ENCODE measurements at places on chromosomes 7 and 10.

- DNase-seq: no peak
Measured at GRCh38 chr10:98107644-98108430, 26.6 kb upstream of the R3HCC1L start.

DNA sequence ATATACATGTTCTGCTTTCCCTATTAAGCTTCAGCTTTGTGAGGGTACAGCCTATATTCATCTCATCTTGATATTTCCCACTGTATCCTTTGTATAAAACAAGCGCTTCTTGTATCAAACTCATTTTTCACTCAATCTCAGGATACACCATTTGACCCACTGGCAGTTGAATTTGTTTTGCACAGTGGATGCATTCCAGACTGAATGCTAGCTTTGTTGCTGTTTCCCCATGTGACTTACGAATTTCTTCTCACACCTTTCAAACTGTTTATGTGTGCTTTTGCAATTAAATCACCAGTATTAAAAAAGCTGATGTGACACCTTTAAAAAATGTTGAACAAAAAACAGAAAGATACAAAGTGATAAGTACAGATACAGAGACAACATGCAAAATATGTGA is 180.9 kb downstream of the ZNF438 start:
- no peak for DNase-seq

GRCh38 chr10:114458955-114459354 is 54.7 kb upstream of the AFAP1L2 start:
- DNase-seq: no peak

DNA sequence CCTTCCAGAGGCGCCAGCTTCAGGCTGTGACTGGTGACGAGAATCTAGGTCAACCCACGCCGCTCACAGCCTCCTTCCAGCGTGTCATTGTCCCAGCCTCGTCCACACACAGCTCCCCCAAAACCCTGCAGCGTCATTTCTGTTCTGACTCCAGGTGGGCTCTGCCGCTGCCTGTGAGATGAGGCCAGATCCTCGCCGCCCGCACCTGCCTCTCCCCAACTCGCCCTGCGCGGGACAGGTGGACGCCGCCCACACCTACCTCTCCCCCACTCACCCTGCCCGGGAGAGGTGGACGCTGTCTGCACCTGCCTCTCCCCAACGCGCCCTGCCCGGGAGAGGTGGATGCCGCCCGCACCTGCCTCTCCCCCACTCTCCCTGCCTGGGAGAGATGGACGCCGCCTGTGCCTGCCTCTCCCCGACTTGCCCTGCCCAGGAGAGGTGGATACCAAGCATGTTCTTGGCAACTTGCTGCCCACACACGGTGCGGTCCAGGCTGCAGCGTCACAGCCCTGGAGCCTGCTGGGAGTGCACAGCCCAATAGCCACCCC is 32.0 kb upstream of the CFAP46 start:
- DNase-seq: no peak

GRCh38 chr7:154960063-154960790 is 42.7 kb downstream of the PAXIP1 start:
- DNase-seq: no peak

- DNase-seq: no peak
Measured at GRCh38 chr7:111756687-111757178, 194.4 kb upstream of the IMMP2L start.

DNA sequence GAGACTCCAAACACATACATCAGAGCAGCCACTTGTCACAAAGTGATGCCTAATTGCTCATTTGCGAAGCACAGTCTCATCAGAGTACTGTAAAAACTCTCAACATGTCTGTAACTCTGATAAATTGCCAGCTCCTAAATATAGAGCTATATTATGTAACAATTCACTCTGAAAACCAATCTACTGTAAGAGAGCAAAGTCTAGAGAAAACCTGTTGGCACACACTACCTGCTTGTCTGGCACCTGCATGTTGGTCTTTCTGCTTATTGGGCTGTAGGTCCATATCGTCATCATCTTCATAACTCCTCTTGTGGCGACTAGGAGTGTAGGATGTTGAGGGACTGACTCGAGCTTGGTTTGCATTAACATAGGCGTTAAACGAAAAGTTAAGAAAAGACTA is 19.8 kb downstream of the MCMBP start:
- DNase-seq: no peak

GRCh38 chr10:47026301-47027107 is 115.3 kb downstream of the PTPN20 start:
- no peak for DNase-seq

DNA sequence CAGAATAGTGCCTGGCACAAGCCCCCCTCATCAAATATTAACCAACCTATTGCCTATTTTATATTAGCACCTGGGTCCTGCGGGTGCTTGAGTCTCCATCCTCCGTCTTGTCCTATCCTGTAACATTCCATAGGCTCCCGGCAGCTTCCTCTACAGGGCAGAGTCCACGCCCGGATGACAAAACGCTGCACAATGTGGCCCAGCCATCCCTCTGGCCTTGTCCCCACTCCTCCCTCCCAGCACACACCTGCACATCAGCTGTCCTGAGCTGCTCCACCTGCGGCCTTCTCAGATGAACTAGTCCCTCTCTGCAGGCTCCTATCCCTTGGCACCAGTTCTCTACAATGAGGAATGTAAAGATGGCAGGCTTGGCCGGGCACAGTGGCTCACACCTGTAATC is 153.5 kb upstream of the PDE1C start:
- DNase-seq: no peak

DNA sequence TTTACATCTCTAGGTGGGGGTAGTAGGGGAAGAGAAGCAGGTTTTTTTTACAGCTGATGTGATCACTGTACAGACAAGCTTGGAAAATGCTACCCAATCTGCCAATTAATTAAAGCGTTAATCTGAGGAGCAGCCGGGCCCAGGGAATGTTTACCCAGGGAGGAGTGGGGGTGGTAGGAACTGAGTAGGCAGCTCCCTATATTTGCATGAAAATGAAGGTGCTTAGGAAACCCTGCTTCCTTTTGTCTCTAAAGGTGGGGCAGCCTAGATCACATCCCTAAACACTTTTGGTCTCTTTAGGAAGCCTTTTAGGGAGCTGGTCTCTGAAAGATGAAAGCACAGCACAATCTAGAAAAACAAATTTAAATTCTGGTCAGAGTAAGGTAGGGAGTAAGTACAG is 53.0 kb upstream of the NFKB2 start:
- no peak for DNase-seq

GRCh38 chr10:69446650-69447151 is 4.6 kb upstream of the TSPAN15 start:
- no peak for DNase-seq

- DNase-seq: no peak
Measured at GRCh38 chr10:35409094-35409582, 72.8 kb downstream of the CCNY start.

- DNase-seq: no peak
Measured at GRCh38 chr7:150663802-150664494, 21.6 kb upstream of the GIMAP2 start.

- no peak for DNase-seq
Measured at GRCh38 chr10:43570971-43571370, 3.4 kb downstream of the ZNF239 start.

DNA sequence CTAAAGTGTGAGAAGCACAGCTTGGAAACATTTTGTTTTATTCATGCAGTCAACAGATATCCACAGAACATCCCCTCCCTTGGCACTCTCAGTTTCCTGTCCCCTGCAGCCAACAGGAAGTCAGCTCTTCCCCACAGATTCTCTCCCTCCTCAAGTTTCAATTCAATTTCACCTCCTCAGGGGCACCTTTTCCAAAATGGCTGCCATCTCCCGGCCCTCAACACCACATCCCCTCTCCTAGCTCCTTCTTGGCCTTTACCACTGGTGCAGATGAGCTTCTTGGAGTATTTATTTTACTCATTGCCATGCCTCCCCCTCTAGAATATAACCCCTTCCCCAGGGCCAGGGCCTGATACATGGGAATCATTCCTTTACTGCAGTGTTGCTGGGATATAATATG is 94.0 kb downstream of the WDR11 start:
- DNase-seq: no peak

DNA sequence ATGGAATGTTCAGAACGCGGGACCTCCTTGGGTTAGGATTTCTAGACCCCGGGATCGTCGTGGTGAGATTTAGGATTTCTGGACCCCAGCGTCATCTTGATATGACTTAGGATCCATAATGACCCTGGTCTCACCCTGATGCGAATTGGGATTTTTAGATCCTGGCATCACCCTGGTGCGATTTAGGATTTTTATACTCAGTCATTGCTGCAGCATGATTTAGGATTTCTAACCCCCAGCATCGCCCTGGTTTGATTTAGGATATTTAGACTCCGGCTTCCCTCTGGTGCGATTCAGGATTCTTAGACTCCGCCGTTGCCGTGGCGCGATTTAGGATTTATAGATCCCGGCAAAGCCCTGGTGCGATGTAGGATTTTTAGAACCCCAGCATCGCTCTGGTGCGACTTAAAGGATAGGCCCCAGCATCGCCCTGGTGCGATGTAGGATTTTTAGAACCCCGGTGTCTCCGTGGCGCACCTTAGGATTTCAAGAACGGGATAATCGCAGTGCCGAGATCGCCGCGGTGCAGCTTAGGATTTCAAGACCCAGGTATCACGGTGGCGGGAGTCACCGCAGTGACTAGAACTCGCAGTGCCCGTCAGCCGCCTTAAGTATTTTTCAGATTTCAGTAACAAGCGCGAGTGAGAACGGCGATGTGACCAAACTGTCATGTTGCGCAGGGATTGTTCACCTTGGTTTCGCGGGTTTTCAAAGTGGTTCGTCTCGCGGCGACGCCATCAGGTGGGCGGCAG is 814 bp downstream of the MEST start:
- DNase-seq: no peak

DNA sequence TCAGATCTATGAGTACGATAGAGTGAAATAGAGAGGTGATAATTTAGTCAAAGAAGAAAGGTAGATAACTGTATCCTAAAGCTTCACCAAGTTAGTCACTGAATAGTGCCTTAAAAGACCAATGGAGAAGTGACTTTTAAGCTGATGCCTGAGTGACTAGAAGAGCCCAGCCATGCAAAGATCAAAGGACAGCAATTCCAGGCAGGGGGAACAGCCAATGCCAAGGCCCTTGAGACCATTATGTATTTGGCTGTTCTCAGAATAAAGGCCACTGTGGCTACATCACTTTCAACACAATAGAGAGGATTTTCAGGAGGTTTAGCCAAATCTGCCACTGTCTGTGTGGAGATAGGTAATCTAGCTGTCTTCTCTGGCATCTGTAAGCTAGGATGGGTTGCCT is 17.8 kb downstream of the HDAC9 start:
- DNase-seq: no peak

DNA sequence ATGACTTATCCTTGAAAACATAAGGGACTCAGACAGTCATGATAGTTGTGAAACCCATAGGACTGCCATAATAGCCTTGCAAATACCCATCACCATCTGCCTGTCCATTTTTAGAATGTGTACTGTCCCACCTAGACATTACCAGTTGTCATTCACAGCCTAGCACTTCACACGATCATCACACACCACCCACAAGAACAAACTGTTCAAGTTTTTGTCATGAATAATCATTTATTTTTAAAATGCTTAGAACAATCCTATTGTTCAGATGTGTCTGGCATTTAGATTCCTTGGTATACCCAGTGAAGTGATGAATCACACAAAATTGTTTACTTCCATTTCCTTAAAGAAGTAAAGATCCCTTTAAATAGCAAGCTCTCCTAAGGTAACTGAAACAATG is 46.6 kb downstream of the CCDC3 start:
- no peak for DNase-seq

- DNase-seq: no peak
Measured at GRCh38 chr10:30432622-30433305, 1.2 kb upstream of the MAP3K8 start.

DNA sequence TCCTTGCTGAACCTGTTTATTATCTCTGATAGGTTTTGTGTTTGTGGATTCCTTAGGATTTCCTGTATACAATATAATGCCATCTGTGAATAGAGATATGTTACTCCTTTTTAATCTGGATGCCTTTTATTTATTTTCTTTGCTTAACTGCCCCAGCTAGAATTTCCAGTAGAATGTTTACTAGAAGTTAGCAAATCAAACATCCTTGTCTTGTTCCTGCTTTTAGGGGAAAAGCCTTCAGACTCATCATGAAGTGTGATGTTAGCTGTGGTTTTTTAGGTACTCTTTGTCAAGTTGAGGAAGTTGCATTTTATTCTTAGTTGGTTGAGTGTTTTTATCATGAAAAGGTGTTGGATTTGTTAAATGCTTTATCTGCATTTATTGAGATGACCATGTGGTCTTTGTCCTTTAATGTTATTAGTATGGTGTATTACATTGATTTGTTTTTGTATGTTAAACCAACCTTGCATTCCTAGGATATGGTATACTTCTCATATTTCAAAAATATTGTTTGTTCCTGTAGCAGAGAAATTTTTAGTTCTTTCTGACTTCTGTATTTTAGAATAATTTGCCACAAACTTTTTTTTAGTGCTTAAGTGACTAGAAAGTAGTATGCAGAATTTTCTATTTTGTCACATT is 24.3 kb downstream of the PPP2R2D start:
- no peak for DNase-seq

DNA sequence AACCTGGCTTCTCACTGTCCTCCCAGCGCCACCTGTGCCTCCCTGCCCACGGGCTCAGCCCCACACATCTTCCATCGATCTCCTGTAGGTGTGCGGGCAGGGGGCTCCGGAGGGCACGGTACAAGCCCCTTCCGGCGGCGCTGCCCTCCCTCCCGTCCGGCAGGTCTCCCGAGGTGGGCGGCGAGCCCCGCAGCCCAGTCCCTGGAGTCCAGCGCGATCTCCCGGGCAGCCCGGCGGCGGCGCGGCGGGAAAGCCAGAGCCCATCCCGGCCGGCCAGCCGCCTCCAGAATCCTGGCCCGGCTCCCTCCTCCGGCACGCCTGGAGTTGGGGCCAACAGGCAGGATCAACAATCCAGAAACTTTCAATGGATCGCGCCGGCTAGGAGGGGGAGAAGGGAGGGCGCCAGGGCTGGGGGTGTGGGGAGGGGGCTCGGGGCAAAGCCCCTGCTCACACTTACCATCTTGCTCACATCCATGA is 100.1 kb downstream of the HIP1 start:
- no peak for DNase-seq

DNA sequence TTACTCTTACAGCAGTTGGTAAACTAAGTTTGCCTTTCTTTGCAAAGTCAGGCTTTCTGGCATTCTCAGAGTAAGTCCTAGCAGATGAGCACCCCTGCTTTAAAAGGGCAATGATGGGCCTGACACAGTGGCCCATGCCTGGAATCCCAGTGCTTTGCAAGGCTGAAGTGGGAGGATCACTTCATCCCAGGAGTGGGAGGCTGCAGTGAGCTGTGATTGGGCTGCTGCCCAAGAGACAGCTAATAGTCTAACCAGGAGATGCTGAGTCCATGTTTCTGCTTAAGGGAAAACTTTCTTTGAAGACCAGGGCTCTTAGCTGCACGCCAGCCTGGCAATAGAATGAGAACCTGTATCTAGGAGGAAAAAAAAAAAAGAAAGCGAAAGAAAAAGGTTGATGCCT is 100.2 kb upstream of the MPP7 start:
- DNase-seq: no peak

- DNase-seq: no peak
Measured at GRCh38 chr10:29323367-29323766, 34.5 kb downstream of the LYZL1 start.

- DNase-seq: no peak
Measured at GRCh38 chr7:90777886-90778285, 181.8 kb downstream of the CDK14 start.

GRCh38 chr7:5559576-5560240 is 136.1 kb upstream of the TNRC18 start:
- no peak for DNase-seq

GRCh38 chr7:90706072-90706716 is 110.1 kb downstream of the CDK14 start:
- no peak for DNase-seq

All from stimulated activated CD8-positive, alpha-beta memory T cell treated with anti-CD3 and anti-CD28 coated beads, Interleukin-7, amount 100 ng/mL, for 48 hours (primary cell).